Kidney capillary endothelial cell (primary cell): ENCODE measurements at places on chromosomes 12 and 14.

DNA sequence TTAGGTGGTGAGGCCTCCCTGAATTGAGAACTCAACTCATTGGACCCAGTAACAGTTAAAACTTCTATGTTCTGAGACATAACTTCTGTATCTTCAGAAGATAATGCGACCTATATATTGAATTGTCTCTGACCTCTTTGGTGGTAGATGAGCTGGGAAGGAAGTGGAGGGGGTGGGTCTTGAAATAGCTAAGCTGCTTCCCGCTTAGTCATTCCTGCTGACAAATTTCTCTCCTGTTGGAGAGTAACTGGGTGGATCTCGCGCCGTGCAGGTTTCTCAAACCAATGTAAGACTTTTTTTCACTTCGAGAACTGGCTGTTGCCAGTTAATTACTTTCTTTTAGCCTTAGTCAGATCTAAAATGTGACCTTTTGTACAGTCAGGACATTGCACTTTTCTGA lies 100.8 kb downstream of the PPHLN1 start:
- DNase-seq, result peak; percentile 91

GRCh38 chr14:100321473-100322137 lies 1.5 kb upstream of the SLC25A47 start:
- DNase-seq, result no peak

DNA sequence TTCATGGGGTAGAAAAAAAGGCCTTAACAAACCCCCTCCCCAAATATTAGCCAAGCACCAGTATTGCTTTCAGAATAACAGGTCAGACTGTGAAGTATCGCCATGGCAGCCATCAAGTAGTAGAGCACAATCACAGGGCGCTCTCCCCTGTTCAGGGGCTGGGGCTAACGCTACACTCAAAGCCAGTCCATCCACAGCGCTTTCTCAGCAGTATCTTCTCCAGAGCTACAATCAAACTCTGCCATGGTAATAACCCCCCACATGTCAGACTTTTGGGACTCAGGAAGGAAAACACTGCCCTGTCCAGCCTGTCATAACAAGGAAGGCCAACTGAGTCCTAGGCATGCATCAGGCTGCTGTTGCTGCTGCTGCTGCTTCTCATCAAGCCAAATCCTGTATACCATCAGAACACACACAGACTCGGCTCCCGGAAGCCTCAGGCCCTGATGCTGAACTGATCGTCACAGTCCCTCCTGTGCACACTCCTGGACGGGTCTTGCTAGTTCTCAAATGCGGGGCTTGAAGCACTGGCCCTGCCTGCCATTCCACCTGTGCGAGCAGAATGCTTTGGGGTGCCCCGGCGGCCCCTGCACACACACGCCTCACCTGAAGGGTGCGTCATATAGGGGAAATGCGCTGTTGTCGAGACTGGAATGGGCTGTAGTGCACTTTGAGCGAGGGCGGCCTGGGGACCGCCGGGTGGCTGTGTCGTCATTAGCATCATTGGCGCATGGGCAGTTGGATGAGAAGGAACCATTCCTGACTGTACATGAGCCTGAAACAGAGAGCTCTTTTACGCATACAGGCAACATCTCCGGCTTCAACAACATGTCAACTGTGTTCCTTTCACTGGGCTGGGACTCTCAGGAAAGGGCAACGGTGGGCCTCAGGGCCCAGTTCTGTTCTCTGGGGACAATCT lies 47.6 kb downstream of the SH2B3 start:
- no peak for DNase-seq

DNA sequence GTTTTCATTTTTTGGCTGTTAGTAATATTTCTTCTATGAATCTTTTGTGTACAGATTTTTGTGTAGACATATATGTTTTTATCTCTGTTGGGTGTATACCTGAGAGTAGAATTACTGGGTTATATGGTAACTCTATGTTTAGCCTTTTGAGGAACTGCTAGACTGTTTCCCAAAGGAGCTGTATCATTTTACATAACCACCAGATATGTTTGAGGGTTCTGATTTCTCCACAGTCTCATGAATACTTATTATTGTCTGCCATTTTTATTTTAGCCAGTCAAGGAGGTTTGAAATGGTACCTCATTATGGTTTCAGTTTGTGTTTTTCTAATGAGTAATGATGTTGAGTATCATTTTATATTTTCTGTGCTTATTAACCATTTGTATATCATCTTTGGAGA lies 1.9 kb downstream of the PCNX4 start:
- no peak for DNase-seq

- no peak for DNase-seq
These were observed 110.9 kb downstream of the ALG10B start for GRCh38 chr12:38427442-38427841.

DNA sequence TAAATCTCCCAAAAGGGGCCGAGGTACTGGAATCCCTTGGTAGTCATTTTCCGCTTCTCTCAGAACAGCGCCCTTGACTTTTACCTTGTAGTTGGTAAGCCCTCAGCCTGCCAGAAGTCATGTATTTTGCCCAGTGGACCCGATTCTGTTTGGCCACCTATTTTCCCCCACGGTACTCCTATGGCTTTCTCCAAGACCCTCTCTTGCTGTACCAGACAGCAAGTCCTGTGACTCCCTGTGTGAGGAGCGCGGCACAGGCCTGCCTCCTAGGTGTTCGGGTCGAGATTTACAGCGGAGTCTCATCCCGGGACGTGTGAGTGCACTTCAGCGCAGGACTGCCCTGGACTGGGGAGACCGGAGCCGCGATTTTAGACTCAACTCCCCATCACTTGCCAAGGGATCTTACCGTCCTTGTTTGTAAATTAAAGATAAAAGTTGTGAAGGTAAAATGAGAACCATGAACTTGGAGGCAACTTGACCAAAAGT lies 1.1 kb upstream of the MBD6 start:
- DNase-seq, result no peak

DNA sequence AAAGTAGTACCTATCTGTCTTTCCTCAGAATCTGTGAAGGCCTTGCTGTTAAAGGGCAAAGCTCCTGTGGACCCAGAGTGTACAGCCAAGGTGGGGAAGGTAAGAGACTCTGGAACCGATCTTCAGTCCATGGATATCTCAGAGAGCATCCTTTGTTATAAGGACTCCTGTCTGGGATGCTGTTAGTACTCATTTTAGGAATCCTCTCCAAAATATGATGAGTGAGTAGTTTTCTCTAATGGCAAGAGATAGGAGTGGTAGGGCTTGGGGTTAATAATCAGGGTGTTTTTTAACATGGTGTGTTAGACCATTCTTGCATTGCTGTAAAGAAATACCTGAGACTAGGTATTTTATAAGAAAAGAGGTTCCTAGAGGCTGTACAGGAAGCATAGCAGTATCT lies 1.9 kb downstream of the PARP2 start:
- DNase-seq, result no peak

GRCh38 chr12:57755454-57756372 lies 810 bp downstream of the MARCHF9 start:
- no peak for DNase-seq

- no peak for DNase-seq
These were observed 2.6 kb upstream of the NOS1 start for GRCh38 chr12:117363953-117364486.

DNA sequence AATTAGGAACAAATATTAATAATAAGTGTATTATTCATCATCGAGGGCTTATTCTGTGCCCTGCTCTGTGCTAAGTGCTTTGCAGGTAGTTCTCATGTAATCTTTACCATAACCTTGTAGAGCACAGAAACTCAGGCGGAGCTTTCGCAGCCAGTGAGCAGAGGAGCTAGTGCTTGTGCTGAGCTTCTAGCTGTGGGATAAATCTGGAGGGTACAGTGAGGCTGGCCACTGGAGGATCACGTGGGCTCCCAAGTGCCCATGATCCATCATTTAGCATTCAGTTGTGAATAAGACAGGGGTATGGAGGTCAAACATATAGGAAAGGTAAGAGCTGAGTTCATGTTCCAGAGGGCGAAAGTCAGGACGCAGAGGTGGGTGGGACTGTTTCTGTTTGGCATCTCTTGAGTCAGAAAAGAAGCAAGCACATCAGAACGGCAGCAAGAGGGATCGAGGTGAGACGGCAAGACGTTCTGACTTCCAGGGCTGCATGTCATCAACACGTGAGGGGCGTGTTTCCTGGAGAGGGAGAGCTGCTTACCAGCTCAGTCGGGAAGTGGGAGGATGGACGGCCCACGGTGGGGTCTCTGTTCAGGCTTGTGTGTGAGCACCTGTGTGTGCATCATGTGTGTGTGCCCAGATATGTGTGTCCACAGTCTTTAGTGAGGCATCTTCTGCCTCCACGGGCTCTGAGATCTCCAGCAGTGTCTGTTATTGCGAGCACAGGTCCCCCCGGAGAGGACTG lies 16.8 kb upstream of the KRT80 start:
- DNase-seq, result no peak

DNA sequence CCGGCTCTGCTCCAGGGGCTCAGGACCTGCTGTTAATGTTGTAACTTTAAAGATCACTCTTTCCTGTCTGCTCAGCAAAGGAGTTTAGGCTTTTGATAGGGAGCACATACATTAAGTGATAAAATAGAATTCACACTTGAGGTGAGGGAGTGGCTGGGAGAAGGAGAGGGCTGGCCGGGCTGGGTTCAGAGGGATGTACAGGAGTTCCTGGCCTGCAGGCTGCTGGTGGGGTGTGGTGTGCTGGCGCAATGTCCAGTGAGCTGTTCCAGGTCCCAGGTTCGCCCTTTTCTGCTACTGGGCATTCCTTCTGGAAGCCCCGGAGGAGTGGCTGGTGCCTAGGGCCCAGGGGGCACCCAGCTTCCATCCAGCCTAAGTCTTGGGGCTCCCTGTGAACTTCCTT lies 17.8 kb downstream of the KIF26A start:
- DNase-seq, result no peak

DNA sequence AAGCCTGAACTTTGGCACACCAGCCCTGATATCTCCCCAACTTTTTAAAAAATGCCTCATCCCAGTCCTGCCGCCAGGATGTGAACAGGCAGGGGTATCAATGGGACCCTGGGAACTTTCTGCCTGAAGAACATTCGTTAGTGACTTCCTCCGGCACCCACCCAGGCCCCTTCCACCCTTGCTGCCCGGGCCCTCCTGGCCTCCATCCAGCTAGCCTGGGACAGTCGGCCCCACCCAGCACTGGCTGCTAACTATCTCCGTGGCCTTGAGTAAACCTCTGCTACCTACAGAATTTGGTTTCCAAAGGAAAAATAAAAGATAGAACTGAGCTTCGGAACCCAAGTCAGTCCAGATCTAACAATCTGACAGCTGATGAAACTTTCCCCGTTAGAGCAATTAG lies 14.3 kb downstream of the SCARB1 start:
- no peak for DNase-seq

- DNase-seq, result no peak
These were observed 8.1 kb upstream of the STX2 start for GRCh38 chr12:130847112-130847511.

- no peak for DNase-seq
These were observed 123.4 kb downstream of the BICD1 start for GRCh38 chr12:32229971-32230612.
